ENCODE measurements at places on chromosomes 3 and 15. TPM values are rescaled to one million over a fixed set of nuclear protein-coding genes. Genes with fewer than 3 reads are reported as not detected.

The GOLGA6L22 gene
- total RNA-seq: not detected

The SUCNR1 gene
- total RNA-seq: 0.43 TPM

The CKMT1B gene
- total RNA-seq: not detected

The FRMD5 gene
- 1.3 TPM for total RNA-seq

The EAF1 gene
- 35.8 TPM for total RNA-seq

The DAZL gene
- total RNA-seq: not detected

The CSPG5 gene
- total RNA-seq: 0.32 TPM

The LSMEM2 gene
- not detected for total RNA-seq

The PTX3 gene
- 22.5 TPM for total RNA-seq

The TTC21A gene
- total RNA-seq: 3.9 TPM

The CCR1 gene
- under 0.01 TPM for total RNA-seq

Data from fibroblast of villous mesenchyme (primary cell).